NCI-H446 treated with DMSO at 0.1 percent for 48 hours (cell line): ENCODE measurements at places on chromosomes 6 and 20.

DNA sequence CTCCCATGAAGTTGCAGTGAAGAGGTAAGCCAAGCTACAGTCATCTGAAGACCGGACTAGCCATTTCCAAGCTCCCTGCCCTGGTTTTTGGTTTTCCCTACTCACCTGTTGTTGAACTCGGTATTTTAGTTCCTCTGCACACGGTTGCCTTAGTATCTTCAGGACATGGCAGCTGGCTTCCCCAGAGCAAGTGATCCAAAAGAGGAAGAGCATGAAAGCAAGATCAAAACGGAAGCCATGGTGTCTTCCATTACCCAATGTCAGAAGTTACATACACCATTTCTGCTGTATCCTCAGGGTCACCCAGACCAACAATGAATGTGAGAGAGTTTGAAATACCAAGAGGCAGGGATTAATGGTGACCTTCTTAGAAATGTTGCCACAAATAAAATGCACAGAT is 276.6 kb upstream of the CNR1 start:
- DNase-seq = no peak

GRCh38 chr6:110307368-110307767 is 50.8 kb downstream of the METTL24 start:
- DNase-seq = no peak

DNA sequence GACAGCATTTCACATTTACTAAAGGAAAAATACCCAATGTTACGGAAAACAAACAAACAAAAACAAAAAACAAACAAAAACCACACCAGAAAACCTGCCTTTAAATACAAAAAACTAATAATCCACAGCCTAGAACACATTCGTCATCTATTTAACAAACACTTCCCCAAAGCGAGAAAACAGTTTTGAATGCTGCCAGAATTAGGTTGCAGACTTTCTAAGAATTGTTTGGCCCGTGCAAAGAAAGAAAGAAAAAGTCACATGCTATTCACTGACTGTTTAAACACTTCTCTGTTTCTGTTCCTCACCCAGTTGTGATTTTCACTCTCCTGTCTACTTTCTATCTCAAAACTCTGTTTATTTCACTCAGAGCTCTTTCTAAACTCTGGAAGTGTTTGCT is 52.5 kb downstream of the BCAS1 start:
- no peak for DNase-seq

GRCh38 chr6:17429383-17430061 is 36.1 kb downstream of the CAP2 start:
- peak; percentile 82 for DNase-seq

GRCh38 chr6:41336824-41337223 is 1.4 kb downstream of the NCR2 start:
- DNase-seq = no peak

DNA sequence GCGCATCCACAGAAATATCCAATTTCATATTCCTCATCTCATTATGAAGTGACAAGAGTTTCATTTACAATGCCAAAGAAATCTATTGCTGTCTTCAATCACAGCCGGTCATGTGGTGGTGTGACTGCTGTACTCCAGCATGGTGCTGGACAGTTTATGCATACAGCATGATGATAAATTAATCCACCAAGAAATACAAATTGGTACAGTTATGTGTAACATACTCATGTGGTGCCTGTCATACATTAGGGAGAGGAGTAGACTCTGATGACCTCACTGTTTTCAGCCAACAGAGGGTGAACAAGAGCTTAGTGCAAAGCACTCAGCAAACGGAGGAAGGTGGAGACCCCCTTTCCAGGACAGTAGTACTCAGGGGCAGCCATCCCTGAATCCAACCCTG is 178.4 kb upstream of the SYNDIG1 start:
- no peak for DNase-seq

DNA sequence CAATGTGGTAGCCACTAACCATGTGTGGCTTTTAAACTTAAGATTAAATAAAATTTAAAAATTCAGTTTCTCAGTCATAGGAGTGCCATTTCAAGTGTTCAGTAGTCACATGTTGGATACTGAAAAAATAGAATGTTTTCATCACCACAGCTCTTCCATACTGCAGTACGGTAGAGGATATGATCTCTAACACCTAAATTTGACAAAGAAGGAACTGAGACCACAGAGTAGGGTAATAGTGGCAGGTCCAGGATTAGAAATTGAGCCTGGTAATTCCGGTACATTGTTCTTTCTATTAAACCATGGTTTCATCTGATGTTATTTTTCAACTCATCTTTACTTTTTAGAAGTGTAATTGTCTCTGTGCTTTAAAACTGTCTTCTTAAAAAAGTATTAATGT is 104.0 kb downstream of the CD2AP start:
- no peak for DNase-seq

DNA sequence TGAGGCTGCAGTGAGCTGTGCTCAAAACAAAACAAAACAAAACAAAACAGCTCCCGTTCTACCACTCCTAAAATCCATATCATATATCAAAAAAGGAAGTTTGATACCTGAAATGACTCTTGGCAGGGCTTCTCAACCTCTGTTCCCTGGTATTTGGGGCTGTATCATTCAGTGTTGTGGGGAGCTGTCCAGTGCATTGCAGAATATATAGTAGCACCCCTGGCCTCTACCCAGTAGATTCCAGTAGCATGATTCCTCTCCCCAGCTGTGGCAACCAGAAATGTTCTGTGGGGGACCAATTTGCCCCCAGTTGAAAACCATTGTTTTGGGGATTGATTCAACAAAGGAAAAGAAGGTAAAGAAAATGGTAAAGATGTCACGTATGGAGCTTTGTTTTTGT is 238.9 kb downstream of the PRL start:
- DNase-seq = no peak

DNA sequence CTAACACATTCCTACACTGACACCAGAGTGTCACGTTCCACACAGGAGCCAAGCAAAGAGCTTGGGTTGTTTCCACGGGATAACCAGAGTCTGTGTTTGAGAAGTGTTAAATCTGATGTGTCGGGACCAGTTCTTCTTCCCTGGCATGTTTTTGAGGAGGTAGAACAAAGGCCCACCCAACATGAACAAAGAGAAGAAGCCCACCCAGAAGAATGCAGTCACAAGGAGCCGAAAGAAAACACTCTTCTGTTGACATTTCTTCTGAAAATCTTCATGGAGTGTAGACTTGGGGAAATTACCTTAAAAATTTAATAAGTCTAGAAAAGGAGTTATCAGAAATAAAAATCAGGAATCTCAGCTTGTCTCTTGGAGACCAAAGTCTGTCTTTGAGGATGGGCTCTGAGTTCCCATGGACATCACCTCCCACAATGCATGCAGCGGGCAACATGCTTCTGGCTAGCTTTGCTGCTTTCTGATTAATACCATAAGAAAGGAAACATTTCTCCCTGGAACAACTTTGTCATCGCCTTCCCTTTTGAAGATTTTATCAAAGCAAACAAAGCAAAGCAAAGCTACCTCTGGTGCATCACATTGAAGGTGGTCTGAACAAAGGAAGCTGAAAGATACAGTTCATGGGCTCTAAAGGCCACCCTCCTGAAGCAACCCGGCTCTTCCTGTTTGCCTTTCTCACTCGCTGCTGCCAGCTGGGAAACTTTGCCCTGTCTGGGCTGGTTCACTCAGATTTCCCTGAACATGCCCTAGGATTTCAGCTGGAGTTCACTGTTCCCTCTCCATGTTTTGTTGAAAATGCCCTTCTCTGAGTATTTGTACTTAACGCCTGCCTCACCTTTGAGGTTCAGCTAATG is 448.1 kb downstream of the KIF16B start:
- no peak for DNase-seq

DNA sequence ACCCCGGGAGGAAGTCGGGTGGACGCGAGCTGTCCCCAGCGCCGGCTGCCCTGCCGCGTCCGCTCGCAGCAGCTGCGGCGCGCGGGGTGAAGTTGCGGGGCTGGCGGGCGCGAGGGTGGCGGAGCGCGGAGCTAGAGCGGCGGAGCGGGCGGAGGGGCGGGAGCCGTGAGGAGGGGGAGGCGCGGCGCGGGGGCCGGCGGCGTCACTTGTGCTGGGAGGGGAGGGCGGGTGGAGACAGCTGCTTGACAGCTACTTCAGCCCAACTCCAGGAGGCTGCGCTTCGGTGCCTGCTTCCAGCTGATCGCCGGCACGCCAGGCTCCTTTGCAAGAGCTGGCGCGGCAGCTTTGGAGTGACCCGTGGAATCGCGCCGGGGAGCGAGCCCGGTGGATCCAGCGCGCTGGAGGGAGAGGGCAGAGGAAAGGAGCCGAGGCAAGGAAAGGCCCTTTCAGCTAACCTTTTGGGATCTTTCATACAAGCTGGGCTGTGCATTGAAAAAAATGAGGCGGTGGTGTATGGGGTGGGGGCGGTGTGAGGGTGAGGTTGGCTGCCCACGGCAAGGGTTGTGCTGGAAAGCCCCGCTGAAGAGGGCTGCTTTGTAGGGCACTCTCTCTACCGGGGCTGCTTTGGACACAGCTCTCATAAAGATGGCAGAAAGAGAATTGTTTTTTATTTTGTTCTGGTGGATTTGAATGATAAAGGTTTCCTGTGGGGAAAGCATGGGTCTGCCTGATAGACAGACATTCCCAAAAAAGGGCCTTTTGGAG is 24.6 kb downstream of the RIPOR2 start:
- no peak for DNase-seq

GRCh38 chr20:8234580-8234979 is 102.5 kb downstream of the PLCB1 start:
- no peak for DNase-seq

- no peak for DNase-seq
Measured at GRCh38 chr20:44601236-44601671, 18.9 kb downstream of the PKIG start.

DNA sequence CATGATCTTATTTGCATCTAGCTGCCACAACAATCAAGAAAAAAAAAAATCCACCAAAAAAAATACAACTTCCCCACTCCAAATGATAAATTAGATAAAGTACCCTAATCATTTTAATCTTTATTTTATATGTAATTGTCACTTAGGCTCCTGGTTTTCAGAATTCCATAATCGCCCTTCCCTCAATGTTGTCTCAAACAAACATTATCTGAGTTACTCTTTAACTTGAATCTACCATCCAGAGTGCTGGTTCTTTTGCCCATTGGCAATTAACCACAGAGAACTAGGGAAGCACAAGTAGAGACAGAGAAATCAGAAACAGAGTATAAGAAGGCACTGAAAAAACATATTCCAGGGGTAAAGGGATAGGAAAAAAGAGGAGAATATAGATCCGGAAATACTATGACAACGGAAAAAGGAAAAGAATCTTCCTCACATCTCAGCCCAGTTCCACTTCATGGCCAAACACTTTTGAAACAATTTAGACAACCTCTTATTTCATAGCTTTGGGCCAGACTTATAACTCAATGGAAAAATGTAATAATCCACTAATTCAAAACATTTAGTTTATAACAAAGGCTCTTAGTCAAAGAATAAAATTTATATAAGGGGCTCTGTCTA is 861 bp upstream of the NHSL1 start:
- no peak for DNase-seq

GRCh38 chr6:149855040-149855654 is 9.0 kb downstream of the LRP11 start:
- no peak for DNase-seq

DNA sequence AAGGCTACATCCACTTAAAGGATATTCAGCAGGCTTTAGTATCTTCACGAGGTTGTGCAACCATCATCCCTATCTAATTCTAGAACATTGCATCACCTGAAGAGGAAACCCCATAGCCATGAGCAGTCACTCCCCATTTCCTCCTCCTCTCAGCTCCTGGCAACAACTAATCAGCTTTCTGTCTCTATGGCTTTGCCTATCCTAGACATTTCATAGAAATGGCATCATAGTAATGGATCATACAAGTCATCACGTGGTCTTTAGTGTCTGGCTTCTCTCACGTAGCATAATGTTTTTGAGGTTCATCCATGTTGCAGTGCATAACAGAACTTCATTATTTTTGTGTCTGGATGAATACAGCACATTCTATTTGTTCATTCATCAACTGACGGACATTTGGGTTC is 20.5 kb downstream of the SNAI1 start:
- no peak for DNase-seq

DNA sequence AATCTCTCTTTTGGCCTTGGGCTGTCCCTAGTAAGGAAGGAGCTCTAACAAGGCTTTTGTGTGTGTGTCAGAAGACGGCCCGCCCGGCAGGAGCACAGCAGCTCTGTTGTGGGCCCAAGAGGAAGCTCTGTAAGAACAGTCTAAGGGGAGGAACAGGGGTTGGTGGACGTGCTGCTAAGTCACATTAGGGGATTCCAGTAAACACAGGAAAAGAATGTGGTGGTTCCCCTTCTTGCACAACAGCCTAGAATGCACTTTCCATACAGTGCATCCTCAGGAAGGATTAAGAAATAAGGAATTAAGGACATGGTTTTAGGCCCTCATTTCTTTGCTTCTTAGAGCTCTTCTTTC is 114.5 kb downstream of the RNF144B start:
- DNase-seq = no peak
